IMR-90 (cell line): ENCODE measurements at places on chromosomes 2 and 18. TPM values are rescaled to one million over a fixed set of nuclear protein-coding genes. Genes with fewer than 3 reads are reported as not detected.

NOL4 gene
- not detected in 2 replicates for total RNA-seq

OTOF gene
- not detected in 2 replicates for total RNA-seq

DNA sequence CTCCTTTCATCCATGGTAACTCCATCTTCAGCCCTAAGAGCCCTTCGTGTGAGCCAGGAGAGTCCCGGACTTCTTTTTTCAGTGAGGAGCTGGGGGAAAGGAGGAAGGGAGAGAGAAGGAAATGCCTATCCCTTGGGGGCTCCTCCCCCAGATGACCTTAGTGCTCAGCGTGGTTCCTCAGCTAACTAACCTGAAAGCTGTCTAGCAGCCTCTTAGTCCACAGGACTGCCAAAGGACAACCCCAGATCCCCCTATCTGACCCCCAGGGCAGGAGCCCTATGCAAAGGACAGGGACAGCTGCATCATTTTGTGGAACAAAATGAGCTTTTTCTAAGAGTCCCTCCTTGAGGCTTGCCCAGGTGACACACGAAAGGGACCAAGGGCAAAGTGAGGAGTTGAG is 7.9 kb downstream of the SPR start:
- DNase-seq, result no peak
- peaks cover 42% of the 10 kb centered on the region for H3K27me3 ChIP-seq
- peaks cover 3% of the 10 kb centered on the region; the same call in 1 of the 2 replicates for H3K4me1 ChIP-seq
- H3K36me3 ChIP-seq, result no peaks in the 10 kb centered on the region; the same call in 1 of the 2 replicates
- H3K4me3 ChIP-seq, result no peak overlapping the region
- H3K27ac ChIP-seq, result no peak overlapping the region

- H3K4me3 ChIP-seq, result no peak overlapping the region
- H3K27ac ChIP-seq, result no peak overlapping the region
- peaks cover 3% of the 10 kb centered on the region for H3K4me1 ChIP-seq
- H3K27me3 ChIP-seq, result no peaks in the 10 kb centered on the region
- no peak for DNase-seq
These were observed 38.4 kb downstream of the CD302 start for GRCh38 chr2:159759577-159759976.

- H3K4me1 ChIP-seq, result peaks cover 7% of the 10 kb centered on the region
- no peak overlapping the region for H3K27ac ChIP-seq
- no peaks in the 10 kb centered on the region for H3K36me3 ChIP-seq
- H3K4me3 ChIP-seq, result no peak overlapping the region
These were observed 9.0 kb upstream of the BMP10 start for GRCh38 chr2:68880213-68880612.

DNA sequence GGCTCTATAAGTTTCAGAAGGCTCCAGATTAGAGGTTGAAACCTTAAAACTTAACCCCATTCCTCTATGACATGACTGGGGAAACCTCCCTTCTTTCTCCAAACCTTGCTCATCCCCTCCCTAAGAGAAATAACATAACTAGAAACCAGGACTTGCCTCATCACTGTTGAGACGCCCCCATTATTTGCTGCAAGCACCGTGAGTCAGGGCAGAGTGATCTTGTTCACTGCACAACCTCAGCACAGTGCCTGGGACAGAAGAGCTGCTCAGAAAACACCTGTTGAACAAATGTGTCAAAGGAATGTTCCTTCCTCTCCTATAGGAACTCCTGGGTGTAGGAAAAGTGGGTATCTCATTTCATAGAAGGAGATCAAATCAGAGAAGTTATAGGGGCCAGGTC is 132.7 kb upstream of the CTAGE1 start:
- peaks cover 18% of the 10 kb centered on the region for H3K4me1 ChIP-seq
- H3K27ac ChIP-seq, result no peak overlapping the region
- H3K4me3 ChIP-seq, result no peak overlapping the region
- peak; percentile 56 for DNase-seq
- no peaks in the 10 kb centered on the region; the same call in 1 of the 2 replicates for H3K27me3 ChIP-seq

ITPRID2 gene
- 168 and 187 TPM in 2 replicates for total RNA-seq

DNA sequence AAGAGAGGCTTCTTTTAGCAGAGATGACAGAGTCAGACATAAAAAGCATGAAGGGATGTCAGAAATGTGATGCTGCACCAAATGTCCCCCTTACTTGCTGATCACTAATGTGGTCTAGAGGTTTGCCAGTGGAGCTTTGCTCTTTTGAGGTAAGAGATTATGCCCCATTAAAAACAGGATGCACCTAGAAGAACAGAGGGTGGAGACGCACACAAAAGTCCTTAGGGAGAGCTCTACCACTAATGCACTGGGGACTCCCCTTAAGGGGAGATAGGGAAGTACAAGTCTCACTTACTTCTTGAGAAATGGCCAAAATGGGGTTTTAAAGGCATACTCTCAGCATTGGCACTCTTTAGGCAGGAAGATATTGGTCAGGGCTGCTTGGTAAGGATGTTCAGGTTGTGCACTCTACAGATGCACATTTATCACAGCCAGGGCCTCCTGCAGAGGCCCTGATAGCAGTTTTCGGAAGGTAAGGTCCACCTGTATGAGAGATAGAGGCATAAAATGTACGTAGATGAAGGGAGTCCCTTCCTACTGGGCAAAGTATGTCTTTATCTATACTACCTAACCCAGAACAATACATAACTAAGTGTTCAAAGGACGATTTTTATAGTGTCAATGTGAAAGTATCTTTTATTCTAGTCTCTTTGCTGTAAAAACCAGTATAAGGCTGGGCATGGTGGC is 17.0 kb upstream of the SCYGR1 start:
- no peak overlapping the region for H3K27ac ChIP-seq
- peaks cover 1% of the 10 kb centered on the region; the same call in 1 of the 2 replicates for H3K4me1 ChIP-seq

DNA sequence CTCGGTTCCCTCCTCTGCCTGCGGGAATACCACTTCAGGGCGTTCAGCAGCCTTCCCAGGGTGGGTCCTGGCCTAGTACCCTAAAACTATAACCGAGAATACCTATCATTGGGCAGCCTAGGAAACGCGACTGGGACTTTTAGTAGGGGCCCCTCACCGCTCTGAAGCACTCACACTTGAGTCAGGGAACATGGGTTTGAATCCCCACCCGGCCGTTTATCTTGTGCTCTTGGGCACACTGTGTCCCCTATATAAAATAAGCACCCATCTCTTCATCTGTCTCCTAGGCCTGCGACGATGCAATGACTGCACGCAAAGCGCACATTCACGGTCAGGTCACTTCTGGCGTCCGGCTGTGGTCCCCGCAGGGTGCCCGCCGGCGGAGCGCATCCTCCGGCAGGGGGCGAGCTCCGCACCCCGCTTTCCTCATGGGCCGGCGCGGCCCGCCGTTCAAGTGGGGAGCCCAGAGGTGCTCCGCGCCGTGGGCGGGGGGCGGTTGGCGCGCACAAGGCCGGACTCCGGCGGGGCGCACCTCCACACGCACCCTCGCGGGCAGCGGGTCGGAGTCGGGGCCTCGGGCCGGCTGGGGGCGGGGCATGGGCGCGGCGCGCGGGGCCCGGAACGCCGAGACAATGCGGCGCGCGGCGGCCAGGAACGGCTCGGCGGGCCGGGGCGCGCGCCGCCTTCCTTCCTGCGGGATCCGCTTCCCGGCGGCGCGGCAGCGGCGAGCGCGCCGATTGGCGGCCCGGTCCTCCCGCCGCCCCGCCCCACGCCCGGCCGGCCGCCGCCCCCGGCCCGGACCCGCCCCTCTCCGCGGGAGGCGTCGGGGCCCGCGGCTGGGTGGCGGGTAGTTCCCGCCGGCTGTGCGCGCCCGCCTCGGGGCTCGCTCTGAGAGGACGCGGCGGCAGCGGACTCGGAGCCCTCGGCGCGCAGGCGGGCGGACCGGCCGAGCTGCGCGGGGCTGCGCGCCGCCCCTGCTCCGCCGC is at the start of gene ASAP2:
Gene ASAP2, plus strand, starts transcription at position 850 of the 986 bp plus-strand sequence. CDS start 293 bp downstream, outside the sequence.
- H3K36me3 ChIP-seq, result no peaks in the 10 kb centered on the region
- H3K27ac ChIP-seq, result peak within 1 kb of the TSS; percentile 80
- peaks cover 6% of the 10 kb centered on the region for H3K4me1 ChIP-seq
- H3K27me3 ChIP-seq, result no peaks in the 10 kb centered on the region
- H3K4me3 ChIP-seq, result peak within 1 kb of the TSS; percentile 96

DNA sequence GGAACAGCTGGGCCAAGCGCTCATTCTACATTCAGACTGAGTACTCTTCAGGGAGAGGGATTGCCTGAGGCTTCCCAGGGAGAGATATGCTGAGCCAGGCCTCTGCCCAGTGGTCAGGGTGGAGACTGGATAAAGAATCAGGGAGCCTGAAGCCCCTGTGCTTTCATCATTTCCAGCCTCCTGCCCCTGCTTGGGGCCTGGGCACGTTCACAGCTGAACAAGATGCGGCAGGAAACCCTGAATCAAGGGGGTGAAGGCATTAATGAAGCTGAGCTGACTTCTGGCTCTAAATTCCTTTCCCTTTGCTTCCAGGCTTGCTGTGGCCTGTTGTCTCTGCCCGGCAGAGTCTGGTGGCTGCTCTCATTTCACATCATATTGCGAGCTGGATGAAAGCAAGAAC is 35.0 kb downstream of the RPL37A start:
- peak overlapping the region; percentile 20 for H3K27ac ChIP-seq
- DNase-seq, result no peak

STAT4 gene
- total RNA-seq, result 0.28 and 0.36 TPM in 2 replicates

DNA sequence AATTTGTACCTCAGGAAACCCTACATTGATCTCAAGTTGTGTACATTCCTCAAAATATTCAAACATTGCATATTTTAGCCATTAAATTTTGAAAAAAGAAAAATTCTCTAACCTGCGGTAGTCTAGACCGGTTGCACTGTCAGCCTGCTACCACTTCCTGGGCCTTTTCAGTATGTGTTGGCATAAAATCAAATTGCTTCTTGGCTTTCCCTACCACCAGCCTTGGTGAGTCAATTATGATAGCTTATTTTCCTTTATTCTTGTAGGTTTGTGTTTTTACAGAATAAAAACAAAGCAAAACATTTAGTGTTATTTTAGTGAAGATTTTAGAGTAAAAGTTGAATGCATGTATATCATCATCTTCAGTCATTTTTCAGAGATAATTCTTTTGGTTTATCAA is 61.2 kb downstream of the FAM171B start:
- H3K4me3 ChIP-seq, result no peak overlapping the region
- no peak overlapping the region for H3K27ac ChIP-seq
- peak; percentile 36 for DNase-seq
- no peaks in the 10 kb centered on the region for H3K27me3 ChIP-seq
- H3K4me1 ChIP-seq, result no peaks in the 10 kb centered on the region
